ENCODE measurements at places on chromosomes 11 and 22.

- no peak for DNase-seq
These were observed 38.2 kb downstream of the OR2AG2 start for GRCh38 chr11:6733326-6734275.

DNA sequence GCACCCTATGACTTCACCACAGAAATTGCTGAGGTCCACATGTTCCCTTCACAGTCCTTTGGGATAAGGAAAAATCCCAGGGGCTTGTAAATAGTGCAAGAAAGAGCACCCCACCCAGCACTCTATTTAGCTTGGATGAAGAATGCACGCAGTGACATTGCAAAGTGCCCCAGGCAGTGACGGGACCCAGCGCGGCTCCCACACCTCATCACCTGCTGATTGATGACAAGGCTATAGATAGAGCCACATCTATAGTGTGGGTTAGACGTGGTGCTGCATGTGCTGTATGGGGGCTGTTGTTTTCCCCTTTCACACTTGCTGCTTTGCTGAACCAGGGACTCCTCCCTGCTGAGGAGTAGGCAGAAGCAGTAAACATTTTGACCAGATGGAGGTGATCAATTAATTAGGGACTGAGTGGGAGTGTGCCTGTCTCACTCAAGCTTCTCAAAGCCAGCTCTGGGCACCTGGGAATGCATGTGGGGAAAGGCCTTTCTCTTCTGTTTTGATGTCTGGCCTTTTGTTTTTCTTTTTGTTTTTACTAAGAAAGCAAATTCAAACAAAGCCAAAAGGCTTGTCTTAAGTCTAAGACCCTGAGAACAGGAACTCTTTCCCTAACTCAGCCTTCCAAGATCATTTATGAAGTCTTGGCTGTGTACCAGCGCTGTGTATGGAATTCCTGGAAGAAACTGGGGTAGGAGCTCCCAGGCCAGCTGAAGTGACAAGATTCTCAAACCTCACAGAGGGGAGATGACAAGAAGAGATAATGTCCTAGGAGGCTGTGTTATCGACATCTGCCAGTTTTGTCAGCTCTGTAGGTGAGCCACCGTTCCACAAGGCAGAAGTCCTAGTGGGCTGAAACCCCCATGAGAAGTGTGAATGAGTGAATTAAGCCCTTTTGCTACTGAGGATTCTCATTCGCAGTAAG is 219.7 kb downstream of the BARX2 start:
- DNase-seq: no peak

GRCh38 chr11:3830730-3831129 is 10.0 kb downstream of the RHOG start:
- no peak for DNase-seq

- DNase-seq: peak; percentile 50
These were observed 12.7 kb upstream of the ARHGEF17 start for GRCh38 chr11:73295241-73295995.

DNA sequence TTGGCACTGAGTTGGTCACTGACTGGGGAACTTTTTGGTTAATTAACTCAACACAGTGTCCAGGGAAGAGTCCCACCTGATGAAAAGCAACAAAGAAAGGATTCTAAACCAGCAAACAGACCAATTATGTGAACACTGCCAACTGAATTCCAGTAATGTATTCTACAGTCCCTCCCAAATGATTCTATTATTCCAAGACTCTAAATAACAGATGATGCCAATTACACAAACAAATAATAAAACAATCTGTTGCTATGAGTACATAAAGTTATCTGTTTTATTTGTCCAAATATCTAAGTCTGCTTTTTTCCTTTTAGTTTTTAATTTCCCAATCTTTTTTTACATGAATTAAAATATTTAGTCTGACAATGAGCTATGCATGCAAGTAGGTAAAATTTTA is 98.3 kb upstream of the TP53AIP1 start:
- no peak for DNase-seq

GRCh38 chr11:101083335-101083734 is 46.3 kb downstream of the PGR start:
- no peak for DNase-seq

GRCh38 chr11:78656327-78656726 is 81.7 kb upstream of the NARS2 start:
- no peak for DNase-seq

- no peak for DNase-seq
These were observed 95.3 kb downstream of the NTM start for GRCh38 chr11:131465746-131466145.

- DNase-seq: no peak
These were observed 3.8 kb upstream of the PELI3 start for GRCh38 chr11:66462911-66463310.

- no peak for DNase-seq
These were observed 67.5 kb upstream of the CCDC179 start for GRCh38 chr11:22927793-22928192.

DNA sequence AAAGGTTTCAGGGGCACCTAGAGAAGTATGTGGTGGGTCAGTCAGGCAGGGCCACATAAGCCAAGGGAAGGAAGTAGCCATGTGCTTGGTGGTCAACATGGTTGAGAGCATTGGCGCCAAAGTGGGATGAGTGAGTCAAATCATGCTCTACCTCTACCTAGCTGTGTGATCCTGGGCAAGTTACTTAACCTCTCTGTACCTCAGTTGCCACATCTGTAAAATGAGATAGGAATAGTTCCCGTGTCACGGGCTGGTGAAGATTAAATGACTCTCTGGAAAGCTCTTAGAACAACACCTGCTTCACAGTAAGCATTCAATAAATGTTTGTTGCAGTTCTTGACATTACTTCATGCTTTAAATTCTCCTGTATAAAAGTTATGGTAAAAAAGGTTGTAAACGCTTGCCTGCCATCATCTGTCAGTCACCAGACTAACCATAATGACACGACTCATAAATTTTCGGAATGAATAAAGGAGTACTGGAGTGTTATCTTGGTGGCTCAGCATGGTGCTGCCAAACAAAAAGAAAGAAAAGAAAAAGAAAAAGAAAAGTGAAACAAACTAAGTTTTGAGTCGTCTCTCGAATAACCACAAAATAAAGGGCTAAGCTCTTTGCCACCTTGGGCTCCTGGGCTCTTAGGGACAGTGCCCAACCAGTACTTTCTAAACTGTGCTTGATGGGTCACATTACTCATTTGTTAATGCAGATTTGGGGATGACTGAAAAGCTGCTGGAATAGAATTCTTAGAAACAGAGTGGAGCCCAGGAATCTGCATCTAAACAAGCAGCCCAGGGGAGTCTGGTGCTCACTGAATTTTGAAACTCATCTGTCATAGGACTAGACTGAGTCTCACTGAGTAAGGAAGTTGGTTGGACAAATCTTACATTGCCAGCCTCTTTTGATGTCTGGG is 107.6 kb downstream of the LDLRAD3 start:
- no peak for DNase-seq

DNA sequence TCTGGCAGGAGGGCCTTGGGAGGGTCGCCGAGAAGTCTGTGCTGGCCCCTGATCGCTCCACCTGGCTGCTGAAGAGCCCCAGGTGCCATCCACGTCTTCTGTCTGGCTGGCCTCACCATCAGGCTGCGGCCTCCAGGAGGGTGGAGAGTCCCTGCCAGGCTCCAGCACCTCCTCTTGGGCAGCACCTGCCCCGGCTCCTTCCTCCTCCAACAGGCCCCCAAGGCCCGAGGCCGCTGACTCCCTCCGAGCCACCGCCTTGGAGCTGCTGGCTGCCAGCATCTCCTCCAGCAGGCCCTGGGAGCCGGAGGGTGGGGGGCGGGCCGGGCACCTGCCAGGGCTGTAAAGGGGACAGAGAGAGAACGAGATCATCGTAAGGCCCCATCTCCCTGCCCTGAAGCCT is 22.3 kb downstream of the TNKS1BP1 start:
- no peak for DNase-seq

DNA sequence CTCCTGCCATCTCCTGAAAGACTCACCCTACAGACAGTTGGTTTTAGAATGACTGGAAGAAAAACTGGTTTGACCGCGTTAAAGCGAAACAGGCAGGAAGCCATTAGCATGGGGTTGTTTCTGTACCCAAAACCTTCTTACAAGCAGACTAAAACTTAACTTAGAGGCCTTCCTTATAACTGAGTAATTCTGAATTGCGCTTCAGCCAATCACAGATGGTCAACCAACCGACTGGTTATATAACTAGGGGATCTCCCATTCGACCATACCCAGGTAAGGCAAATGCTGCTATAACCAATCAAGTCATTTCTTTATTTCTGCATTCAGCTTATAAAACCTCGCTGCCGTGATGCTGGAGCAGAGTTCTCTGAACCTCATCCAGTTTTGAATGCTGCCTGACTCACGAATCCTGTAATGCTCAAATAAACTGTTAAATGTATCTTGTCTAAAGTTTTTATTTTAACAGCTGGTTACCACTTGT is 87.8 kb upstream of the DRD2 start:
- DNase-seq: no peak

GRCh38 chr11:68040101-68040956 is 1.5 kb downstream of the TCIRG1 start:
- DNase-seq: no peak

DNA sequence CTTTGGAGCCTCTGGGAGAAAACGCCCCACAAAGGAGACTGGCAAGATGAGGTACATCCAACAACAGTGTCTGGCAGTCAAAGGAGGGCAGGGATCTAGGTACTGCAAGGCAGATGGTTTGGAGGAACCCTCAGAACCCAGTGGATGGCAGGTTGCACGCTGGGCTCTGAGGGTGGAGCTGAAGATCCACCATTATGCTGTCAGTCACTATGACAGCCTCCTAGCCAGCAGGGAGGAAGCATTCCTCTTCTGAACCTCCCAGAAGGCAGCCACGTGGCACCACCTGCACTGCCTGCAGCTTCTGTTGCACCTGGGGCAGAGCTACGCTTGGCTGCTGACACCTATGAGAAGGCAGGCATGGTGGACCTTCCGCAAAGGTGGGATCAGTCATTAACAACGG is 40.2 kb downstream of the HTR3A start:
- no peak for DNase-seq

DNA sequence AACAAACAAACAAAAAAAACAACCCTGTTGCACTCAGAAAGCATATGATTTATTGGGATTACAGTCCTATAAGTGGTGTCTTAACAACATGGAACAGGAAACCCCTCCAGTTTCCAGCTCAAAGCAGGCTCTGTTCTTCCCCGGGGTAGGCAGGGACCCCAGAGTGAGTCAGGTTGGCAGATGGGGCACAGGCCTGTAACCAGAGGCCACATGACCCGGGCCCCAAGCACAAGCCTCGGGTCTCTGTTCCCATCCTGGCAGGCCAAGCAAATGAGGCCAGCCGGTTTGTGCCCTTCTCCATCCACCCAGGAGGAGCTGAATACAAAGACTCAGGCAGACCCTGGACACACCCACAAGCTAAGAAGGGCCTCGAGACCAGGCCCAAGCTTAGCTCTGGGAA is 75.8 kb downstream of the NAT10 start:
- DNase-seq: no peak

DNA sequence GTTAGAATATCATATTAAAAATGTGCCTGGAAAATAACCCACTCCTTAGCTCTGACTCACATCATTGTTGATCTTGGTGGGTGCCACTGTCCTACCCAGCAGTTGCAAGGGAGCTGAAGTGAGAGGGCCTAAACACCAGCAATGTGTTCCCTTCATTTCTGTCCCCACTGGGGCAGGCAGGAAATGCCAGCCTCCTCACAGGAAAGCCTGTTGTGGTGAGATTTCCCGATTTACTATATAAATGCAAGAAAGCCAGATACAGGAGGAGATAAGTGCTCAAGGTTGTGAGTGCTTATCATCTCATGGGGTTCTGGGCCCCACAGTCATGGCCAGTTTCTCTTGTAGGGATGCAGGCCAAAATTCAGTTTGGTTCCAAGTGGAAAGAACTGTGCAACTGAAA is 15.8 kb upstream of the FLI1 start:
- DNase-seq: no peak

GRCh38 chr11:90669094-90669493 is 446.2 kb upstream of the CHORDC1 start:
- no peak for DNase-seq

GRCh38 chr11:134155946-134156865 is 67.6 kb downstream of the NCAPD3 start:
- no peak for DNase-seq

- no peak for DNase-seq
These were observed 57.6 kb downstream of the FBXO7 start for GRCh38 chr22:32531931-32532819.

- DNase-seq: no peak
These were observed 179.6 kb downstream of the CSNK2A3 start for GRCh38 chr11:11173316-11174025.

All from activated naive CD8-positive, alpha-beta T cell treated with anti-CD3 and anti-CD28 coated beads, Interleukin-2, amount 50 U/mL, for 16 hours (primary cell).